ENCODE measurements at places on chromosomes 16 and 17. TPM values are rescaled to one million over a fixed set of nuclear protein-coding genes. Genes with fewer than 3 reads are reported as not detected.

GRCh38 chr17:17493986-17494466 is 2.2 kb downstream of the RASD1 start:
- no peak for DNase-seq

- peak; percentile 71 for DNase-seq
Measured at GRCh38 chr17:2179615-2180295, 123.8 kb downstream of the SMG6 start.

DNA sequence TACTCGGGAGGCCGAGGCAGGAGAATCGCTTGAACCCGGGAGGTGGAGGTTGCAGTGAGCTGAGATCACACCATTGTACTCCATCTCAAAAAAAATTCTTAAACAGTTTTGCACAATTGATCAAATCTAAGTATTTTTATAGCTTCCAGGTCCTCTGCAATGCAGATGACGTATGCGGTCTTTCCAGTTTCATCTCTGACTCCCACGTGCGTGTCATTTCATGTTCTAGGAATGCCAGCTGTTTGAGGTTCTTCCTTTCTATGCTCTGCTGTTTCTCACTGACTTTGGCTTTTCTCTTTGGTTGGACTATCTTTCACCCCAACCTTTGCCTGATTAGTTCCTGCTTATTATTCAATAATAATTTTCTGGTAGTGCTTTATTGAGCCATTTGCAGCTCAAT is 16.2 kb downstream of the CHP2 start:
- no peak for DNase-seq

Gene TMC5
- not detected for total RNA-seq

DNA sequence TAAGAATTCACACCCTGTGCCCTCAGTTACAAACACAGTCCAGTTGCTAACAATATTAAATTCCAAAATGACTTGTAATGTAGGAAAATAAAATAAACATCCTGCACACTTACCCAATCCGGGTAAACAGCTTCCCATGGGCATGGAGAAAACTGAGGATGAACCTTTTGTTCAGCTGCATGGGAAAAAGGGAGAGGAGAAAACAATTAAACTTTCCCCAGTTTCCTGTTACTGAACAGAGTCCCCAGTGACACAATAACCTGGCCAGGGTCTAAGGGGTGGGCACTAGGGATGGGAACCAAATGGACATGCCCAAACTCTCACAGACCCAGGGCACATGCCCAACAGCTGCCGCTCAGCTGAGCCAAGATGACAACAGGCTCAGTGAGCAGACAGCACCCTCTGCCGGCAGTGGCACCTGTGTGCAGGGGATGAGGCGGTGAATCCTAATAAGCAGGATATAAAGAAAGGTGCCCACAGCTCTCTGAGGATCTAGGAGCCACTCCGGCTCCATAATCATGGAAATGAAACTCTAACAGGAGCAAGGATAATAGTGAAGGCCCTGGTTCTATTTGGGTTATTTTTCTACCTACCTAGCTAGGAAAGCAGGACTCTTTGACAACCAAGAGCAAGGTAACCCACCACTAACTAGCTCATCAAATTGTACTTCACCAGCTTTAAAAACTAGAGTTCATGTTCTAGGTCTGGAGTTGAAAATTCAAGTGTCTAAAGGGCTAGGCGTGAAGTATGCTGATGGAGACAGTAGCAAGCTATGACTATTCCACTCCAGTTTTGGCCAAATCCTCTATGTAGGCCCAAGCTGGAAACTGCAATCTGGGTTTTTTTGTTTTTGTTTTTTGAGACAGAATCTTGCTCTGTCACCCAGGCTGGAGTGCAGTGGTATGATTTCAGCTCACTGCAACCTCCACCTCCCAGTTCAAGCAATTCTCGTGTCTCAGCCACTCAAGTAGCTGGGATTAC is 58.8 kb downstream of the SMG6 start:
- peak; percentile 87 for DNase-seq

- no peak for DNase-seq
Measured at GRCh38 chr16:24906199-24906808, 60.5 kb downstream of the SLC5A11 start.

DNA sequence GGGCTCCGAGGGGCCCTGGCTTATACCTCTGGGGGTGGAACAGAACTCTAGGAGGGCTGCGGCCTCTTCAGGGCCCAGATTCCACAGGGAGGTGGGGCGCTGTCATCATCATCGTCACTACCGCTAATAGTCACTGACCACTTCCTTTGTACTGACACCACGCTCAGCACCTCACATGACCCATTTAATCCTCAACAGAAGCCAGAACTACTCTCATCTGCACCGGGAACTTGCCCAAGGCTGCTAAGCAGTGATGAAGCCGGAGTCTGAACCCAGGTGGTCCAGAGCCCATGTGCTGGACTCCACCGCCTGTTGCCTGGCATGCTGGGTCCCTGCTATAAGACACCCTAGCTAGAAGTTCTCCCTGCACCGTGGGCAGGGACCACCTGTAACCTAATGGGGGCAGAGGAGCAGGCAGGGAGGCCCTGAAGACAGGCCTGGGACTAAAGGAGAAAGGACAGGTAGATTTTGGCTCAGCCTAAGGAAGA is 12.0 kb downstream of the UNC13D start:
- no peak for DNase-seq

DNA sequence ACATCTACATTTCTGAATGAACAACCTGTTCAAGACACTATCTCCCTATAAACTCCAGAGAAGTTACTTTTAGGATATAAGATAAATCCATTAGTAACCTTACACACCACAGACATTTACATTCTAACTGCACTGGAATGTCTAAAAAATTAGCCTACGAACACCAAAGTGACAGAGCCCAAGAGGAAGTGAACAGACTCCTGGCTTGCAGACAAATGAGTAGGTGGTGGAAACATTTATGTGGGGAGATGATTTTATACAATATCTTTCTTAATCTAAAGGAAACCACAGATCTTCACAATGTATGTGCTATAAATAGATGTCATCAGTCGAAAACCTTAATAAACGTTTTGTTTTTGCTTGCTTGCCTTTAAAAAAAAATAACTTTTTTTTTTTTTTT is 18.8 kb downstream of the ZNF652 start:
- DNase-seq, result no peak

Gene RNF112
- 1.0 TPM for total RNA-seq

GRCh38 chr17:64418506-64419339 is 28.1 kb upstream of the PECAM1 start:
- DNase-seq, result no peak

Gene TNS4
- not detected for total RNA-seq

DNA sequence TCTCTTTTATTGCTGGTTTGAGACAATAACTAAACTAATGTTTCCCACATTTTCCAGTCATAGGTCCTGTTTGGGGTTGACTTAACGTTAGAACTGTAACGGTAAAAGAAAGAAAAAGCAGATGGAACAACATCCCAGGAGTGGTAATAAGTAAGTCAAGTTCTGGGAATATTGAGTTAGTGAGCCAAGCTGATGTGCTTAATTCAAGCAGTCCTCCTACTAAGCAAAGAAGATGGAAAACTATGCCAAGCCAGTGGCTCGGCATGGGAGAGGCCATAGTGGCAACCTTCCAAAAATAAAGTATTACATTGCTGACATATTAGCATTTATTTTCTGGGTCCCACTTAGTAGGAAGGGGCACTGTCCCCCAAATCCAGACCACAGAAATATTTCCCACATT is 161.7 kb upstream of the CDH5 start:
- no peak for DNase-seq

GRCh38 chr17:65472666-65473309 is 88.7 kb downstream of the AXIN2 start:
- DNase-seq, result no peak

Gene HSD3B7
- 3.8 TPM for total RNA-seq

DNA sequence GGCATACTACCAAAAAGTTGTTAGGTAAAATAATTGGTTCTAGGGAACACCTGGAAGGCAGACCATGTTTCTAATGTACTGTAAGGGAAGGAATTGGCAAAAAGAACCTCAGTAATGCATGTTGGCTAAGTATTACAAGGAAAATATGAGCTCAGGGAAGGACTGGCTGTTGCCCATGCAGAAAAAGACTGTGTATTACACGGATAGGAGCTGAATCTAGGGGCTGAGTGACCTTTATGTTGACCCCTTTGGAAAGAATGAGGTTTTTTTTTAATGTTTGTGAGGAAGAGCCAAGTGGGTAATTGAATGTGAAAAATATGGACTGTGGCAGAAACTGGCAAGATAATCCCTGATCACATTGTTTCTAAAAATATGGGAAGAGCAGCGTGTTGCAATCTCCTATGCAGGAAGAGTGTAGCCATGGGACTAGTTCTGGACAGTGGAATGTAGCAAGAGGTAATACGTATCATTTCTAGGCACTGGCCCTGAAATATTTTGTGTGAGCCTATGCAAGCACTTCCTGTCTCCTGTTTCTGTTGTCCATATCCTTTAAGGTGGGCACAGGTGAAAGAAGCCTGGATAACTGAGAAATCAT is 95.1 kb upstream of the CNTNAP4 start:
- DNase-seq, result no peak

GRCh38 chr17:62986549-62986948 is 20.5 kb downstream of the TANC2 start:
- DNase-seq, result no peak

- no peak for DNase-seq
Measured at GRCh38 chr17:49992933-49993422, 2.0 kb downstream of the DLX3 start.

GRCh38 chr17:83100220-83100852 is 20.9 kb downstream of the METRNL start:
- DNase-seq, result no peak

Gene MFSD11
- 21.4 TPM for total RNA-seq

Gene C16orf96
- total RNA-seq, result 0.08 TPM

Gene NPIPA2
- total RNA-seq, result not detected

Gene PIRT
- not detected for total RNA-seq

- peak; percentile 52 for DNase-seq
Measured at GRCh38 chr17:61457226-61457983, 5.2 kb downstream of the TBX4 start.

GRCh38 chr16:73154063-73154870 is 106.3 kb upstream of the ZFHX3 start:
- peak; percentile 49 for DNase-seq

Gene DNAH3
- 1.5 TPM for total RNA-seq

GRCh38 chr17:34398990-34399389 is 36.0 kb upstream of the CCL1 start:
- no peak for DNase-seq

- no peak for DNase-seq
Measured at GRCh38 chr16:87295661-87296531, 21.3 kb downstream of the C16orf95 start.

Gene SYCE1L
- total RNA-seq, result not detected

Gene ABCC12
- not detected for total RNA-seq

DNA sequence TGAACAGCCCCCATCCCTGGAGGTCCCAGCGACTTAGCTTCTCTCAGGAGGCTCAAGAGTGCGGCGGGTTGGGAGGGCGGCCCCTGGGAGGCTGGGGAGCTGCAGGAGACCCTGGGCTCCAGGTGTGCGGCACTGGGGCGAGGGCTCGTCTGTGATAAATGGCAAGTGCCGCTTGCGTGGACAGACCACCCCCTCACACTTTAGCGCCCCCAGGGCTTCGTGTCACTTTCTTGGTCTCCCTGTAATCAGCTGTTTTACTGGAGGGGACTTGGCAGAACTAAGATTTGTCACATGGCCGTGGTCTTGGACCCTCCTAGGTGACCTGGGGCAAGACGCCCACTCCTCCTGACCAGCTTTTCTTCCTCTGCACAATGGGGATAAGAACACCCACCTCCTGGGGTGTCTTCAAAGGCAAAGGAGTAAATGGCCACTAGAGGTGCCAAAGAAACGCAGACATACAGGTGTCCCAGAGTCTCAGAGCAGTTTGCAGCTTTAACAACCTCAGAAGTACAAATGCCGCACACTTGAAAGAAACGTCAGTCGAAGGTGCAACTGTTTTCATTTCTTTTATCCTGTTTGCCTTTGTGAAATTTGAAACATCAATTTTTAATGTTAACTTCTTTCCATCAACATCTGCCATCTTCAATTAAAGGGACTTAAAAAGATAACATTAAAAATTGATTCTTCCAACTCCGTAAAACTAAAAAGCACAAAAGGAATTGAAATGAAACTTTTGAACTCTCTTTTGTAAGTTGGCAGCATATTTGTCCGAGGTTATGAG is 946 bp downstream of the OSGIN1 start:
- DNase-seq, result no peak

DNA sequence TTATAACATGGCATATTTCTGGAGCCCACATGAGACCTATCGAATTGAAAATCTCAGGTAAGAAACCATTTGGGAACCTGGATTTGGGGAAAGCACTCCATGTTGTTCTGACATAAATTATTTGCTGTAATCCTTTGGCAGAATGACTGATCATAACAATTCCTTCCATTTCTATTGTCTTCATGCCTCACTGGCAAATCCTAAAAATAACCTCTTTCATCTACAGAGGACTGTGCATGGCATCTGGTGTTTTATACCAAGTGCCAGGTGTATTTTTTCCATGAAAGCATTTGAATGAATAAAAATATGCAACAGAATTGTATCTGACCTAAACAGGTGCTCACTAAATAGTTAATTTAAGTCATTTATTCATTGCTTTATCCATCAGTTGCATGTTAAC is 33.7 kb upstream of the COQ7 start:
- DNase-seq, result no peak

DNA sequence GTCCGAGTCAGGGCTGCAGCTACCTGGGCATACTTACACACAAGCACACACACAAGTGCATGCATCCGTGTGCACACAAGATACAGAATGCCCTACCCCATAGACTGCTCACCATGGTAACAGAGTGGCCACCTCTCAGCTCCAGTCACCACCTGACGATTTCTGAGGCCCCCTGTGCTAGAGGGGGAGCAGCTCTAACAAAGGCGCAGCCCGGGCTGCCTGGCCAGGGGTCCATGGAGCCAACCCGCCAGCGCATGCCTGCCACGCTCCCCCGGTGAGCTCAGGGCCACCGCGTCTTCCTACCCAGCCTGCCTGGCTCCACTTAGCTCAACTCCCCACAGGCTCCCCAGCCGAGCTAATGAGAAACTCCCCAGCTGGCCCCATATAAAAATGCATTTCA is 75.5 kb downstream of the ZNF423 start:
- DNase-seq, result no peak

Gene ABCA5
- 24.9 TPM for total RNA-seq

DNA sequence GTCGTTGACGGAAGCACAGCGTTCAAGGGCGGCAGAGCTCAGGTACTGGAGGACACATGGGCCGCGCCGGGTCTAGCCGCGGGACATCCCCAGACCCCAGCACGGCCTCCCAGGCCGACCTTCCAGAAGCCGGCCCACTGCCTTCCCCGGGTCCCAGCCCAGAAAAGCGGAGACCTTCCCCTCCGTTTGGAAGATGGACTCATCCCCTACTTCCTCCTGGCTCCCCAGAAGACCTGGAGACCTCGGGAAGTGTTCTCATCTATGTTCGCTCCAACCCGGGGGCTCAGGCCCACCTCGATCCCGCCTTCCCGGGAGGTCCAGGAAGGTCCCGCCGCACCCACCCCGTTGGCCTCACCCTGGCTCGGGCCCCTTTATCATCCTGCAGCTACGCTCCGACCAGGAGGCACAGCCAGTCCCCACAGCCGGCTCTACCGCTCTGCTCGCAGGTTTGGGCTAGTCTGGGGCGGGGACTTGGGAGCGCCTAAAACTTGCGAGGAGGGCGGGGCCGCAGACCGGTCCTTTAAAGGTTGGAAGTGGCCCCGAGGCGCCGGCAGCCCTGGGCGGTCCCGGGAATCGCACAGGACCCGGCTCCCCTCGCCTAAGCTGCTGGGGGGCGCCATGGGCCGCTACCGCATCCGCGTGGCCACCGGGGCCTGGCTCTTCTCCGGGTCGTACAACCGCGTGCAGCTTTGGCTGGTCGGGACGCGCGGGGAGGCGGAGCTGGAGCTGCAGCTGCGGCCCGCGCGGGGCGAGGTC is at the start of gene ALOX12:
Gene ALOX12, plus strand, starts transcription at position 550 of the 756 bp plus-strand sequence. Its CDS starts 69 bp downstream, at position 619.
- no peak for DNase-seq

Gene ACSM5
- 9.5 TPM for total RNA-seq
